ENCODE measurements at places on chromosomes 2 and 18. TPM values are rescaled to one million over a fixed set of nuclear protein-coding genes. Genes with fewer than 3 reads are reported as not detected.

C1QL2 gene
- total RNA-seq = not detected

CPSF3 gene
- 49.7 TPM for total RNA-seq

ANTXR1 gene
- not detected for total RNA-seq

CD207 gene
- not detected for total RNA-seq

- no peaks in the 10 kb centered on the region for H3K27me3 ChIP-seq
- H3K27ac ChIP-seq = peak overlapping the region; percentile 32
- H3K4me1 ChIP-seq = peaks cover 54% of the 10 kb centered on the region
- DNase-seq = no peak
- H3K4me3 ChIP-seq = no peak overlapping the region
Observed at GRCh38 chr2:175170659-175171304, 2.8 kb upstream of the ATF2 start.

GRCh38 chr18:49933530-49934128 is 120.3 kb upstream of the ACAA2 start:
- H3K4me1 ChIP-seq = no peaks in the 10 kb centered on the region
- no peak overlapping the region for H3K27ac ChIP-seq
- H3K36me3 ChIP-seq = no peaks in the 10 kb centered on the region
- no peak overlapping the region for H3K4me3 ChIP-seq

DNA sequence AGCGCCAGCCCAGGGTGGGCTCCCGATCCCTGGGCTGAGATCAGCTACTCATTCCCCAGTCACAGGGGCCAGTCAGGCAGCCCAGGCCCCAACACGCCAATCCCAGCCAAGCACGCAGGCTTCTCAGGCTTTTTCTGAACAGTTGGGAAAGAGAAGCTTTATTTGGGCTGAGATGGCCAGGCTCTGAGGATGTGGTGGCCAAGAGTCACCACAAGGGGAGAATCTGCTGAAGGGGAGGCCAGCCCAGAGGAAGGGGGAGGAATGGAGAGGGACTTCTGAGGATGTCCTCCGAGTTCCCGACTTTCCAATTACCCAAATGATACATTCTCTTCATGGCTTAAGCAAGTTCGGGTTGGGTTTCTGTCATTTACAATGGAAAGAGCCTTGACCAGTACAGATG is 2.8 kb upstream of the DIPK1C start:
- H3K36me3 ChIP-seq = no peaks in the 10 kb centered on the region
- peaks cover 6% of the 10 kb centered on the region for H3K4me1 ChIP-seq
- no peak overlapping the region for H3K4me3 ChIP-seq
- DNase-seq = no peak
- no peak overlapping the region for H3K27ac ChIP-seq

GRCh38 chr2:66901344-66901743 is 466.4 kb downstream of the MEIS1 start:
- DNase-seq = no peak
- no peaks in the 10 kb centered on the region for H3K36me3 ChIP-seq
- no peak overlapping the region for H3K27ac ChIP-seq
- no peak overlapping the region for H3K4me3 ChIP-seq
- no peaks in the 10 kb centered on the region for H3K27me3 ChIP-seq

- DNase-seq = no peak
- no peaks in the 10 kb centered on the region for H3K36me3 ChIP-seq
- H3K4me1 ChIP-seq = no peaks in the 10 kb centered on the region
- peaks cover 3% of the 10 kb centered on the region for H3K27me3 ChIP-seq
Observed at GRCh38 chr2:217494557-217494956, 508.2 kb downstream of the TNS1 start.
